Stomach (tissue), 19 donors: ENCODE measurements at places on chromosomes 2 and 18. TPM values are rescaled to one million over a fixed set of nuclear protein-coding genes. Genes with fewer than 3 reads are reported as not detected.

GRCh38 chr2:152558158-152558984 lies 158.9 kb downstream of the PRPF40A start:
- no peak for DNase-seq

DNA sequence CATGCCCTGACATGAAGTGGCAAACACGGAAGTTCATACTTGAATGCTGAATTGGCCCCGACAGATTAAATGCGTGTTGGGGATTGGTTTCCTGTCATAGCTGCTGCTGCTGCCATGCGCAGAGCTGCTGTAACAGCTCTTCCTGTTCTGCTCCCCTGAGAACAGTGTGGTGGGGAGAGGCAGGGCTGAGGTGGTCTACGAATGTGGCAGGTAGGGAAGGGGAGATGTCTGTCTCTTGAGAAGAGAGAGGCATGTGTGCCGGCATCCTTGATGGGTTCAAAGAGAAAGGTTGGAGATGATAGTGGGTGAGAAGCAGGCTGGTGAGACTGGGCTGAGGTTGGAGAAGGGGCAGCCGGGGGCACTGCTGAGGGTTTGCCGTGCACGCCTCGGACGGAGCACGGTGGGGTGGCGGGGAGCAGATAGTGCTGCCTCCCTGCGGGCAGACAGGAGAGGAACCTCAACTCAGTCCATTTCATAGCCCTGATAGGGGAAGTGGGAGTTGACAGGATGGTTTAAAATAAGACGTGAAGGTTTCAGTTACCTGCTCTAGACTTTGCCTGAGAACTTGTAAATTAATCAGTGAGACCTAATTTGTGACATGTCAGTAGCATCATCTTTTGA lies 46.1 kb downstream of the TMEM185B start:
- DNase-seq, result peak; percentile 47

- no peak for DNase-seq
Measured at GRCh38 chr2:234187646-234188174, 137.2 kb downstream of the SPP2 start.

- DNase-seq, result peak; percentile 37
Measured at GRCh38 chr2:36770542-36771287, 74.2 kb downstream of the VIT start.

- no peak for DNase-seq
Measured at GRCh38 chr18:76506395-76506794, 11.4 kb upstream of the ZNF516 start.

- no peak for DNase-seq
Measured at GRCh38 chr2:160271171-160272086, 71.4 kb upstream of the ITGB6 start.

DNA sequence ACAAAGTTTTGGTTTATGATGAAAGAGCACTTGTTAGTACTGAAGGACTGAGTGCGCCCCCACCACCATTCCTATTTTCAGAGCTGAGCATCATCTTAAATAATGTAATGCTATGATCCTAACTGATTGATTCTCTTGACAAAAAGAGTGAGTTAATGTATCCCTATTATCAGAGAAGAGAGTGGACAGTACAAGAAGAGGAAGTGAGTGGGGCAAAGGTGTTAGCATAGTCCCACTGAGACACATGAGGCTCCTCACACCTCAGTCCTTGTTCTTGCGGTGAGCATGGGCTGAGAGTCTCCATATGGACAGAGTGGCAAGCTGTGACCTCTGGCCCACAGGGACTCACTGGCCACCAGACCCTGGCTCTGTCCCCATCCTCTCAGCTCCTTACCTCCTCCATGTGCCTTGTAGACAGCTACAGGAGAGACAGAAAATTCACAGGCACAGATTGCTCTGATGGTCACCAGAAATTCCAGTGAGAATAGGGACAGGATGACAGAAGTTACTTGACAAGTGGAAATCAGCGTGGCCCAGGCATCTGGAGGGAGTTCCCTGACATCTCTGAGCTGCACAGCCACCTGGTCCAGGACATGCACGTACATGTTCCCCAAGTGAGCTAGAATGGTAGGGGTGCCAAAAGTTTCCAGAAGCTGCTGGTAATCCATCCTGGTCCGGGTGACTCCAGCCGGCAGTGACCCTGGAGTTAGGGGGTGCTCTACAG lies 32.6 kb downstream of the NAPG start:
- DNase-seq, result no peak

DNA sequence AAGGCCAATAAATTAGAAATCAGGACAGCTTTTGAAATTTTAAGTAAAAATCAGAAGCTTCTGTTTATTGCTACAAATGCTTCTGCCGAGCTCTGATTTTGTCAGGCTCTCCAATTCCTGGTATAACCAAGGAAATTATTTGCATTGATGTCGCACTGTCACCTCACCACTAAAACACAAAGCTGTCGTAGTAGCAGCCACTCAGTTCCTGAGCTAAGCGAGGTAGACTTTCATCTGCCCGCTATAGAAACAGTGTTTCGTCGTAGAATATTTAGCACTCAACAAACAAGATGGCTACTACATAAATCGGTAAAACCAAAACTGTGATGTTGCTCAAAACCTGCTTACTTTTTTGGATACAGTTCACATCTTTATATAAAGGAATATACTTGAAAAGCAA lies 141.3 kb upstream of the FOSL2 start:
- DNase-seq, result no peak

- DNase-seq, result peak; percentile 88
Measured at GRCh38 chr2:200377355-200378336, 71.2 kb downstream of the SPATS2L start.

DNA sequence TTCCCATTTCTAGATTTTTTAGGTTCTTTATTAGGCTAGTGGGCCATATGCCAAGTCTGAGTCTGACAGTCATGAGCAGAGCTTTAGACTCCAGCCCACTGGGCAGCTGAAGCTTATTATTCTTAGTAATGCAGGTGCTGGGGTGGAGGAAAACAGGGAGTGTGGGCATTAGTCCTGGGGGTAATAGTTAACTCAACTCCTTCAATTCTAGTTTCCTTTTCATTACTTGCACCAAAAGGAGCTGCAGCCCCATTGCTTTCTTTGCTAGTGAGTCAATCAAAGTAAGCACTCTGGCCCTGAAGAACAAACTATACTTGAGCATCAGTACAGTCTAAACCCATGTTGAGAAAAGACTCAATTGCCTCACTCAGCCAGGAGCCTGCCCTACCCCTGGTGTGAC lies 35.5 kb downstream of the ICOS start:
- DNase-seq, result no peak

- peak; percentile 88 for DNase-seq
Measured at GRCh38 chr2:219002395-219003266, 9.4 kb upstream of the CRYBA2 start.

DNA sequence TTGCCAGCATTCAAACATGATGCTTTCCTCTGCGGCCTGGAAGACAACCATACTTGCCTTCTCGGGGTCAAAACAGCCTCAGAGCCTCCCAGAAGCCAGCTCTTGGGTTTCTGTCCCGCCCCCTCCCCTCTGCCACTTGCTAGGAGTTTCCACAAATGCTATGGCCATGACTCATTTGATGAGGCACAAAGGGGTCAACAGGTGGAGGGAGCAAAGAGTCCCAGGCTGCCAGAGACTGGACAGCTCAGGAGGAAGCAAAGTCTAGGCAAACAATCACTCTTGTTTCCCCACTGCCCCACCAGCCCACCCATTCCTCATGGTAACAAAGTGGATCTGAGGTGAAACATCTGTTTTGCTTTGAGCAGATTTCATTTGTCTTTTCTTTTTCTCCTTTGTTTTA lies 551.1 kb downstream of the TNS1 start:
- DNase-seq, result peak; percentile 23

DNA sequence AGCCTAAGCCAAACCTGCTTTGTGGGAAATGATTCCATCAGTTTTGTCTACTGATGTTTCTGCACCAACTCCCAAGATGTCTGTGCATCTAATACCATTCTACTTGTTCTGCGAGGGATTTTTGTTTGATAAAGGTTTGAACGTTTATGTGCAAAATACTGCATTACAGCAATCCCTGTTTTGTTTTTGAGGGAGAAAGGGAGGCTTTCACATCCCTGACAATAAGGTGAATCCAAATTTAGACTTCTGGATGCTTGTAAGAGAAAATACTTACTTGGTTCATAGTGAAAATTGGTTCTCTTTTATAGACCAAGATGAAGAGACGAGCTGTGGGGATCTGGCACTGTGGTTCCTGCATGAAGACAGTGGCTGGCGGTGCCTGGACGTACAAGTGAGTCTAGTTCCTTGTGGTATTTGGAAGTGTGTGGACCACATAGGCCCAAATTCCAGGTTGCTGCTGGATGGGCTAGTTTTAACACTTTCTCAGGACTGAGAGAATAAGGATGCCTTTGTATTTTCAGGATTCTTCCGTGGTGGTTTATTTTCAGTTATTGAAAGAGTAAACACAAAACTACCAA lies 1.1 kb downstream of the RPL37A start:
- no peak for DNase-seq

The RESP18 gene
- not detected for total RNA-seq

The HOXD12 gene
- not detected for total RNA-seq

The LIMS4 gene
- not detected for total RNA-seq
